ENCODE measurements at places on chromosomes 2 and 18. TPM values are rescaled to one million over a fixed set of nuclear protein-coding genes. Genes with fewer than 3 reads are reported as not detected.

- DNase-seq: no peak
- peaks cover 19% of the 10 kb centered on the region for H3K27me3 ChIP-seq
- H3K27ac ChIP-seq: no peak overlapping the region
- no peak overlapping the region for H3K4me3 ChIP-seq
- H3K36me3 ChIP-seq: no peaks in the 10 kb centered on the region
Observed at GRCh38 chr2:71856773-71857525, 290.7 kb downstream of the CYP26B1 start.

DNA sequence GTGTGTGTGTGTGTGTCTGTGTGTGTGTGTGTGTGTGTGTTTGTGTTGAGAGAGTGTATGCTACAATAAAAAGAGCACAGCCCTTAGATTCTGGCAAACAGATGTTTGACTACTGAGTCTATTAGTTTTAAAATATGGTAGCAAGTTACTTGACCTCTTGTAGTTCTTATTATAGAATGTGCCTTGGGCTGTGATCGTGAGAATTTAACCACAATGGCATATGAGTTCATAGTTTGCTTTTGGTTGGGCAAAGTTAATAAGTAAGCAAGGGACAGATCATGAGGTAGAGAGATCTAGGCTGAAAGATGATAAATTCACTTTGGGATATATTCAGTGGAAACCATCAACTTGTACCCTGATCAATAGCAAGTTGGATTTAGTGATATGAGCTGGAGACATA is 334.3 kb upstream of the VWC2L start:
- H3K4me1 ChIP-seq: no peaks in the 10 kb centered on the region
- DNase-seq: no peak
- H3K27me3 ChIP-seq: no peaks in the 10 kb centered on the region
- no peak overlapping the region for H3K4me3 ChIP-seq
- no peaks in the 10 kb centered on the region for H3K36me3 ChIP-seq
- H3K27ac ChIP-seq: no peak overlapping the region

DNA sequence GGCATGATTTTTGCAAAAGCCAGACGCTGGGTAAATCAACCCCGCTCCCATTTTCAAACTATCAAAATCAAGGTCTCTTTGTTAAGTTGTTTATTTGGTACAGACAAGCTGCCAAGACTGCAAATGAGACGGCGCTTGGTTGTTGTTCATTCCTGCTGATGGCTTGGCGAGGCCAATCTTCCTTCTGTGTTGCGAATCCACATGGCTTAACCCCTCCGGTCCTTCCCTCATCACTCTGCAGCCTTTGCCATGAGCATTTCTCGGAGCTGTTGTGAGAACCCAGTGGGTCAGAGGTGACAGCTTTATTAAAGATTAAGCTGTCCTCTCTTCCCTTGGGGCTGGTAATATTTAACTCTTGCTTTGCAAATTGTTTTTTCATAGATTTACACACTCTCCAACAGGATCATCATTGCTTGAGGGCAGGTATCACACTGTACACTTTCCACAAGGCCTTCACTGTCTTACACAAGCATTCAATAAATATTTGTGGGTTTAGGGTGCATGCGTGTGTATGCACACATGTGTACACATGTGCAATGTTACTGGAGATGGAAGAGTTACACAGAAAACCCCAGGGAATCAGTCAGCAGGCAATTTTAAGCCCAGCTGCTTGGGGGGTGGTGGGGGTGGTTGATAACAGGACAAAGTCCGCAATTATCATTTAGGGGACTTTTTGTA is 27.8 kb upstream of the KCNF1 start:
- no peaks in the 10 kb centered on the region for H3K36me3 ChIP-seq
- H3K27me3 ChIP-seq: peaks cover 4% of the 10 kb centered on the region
- H3K27ac ChIP-seq: no peak overlapping the region
- DNase-seq: no peak

DNA sequence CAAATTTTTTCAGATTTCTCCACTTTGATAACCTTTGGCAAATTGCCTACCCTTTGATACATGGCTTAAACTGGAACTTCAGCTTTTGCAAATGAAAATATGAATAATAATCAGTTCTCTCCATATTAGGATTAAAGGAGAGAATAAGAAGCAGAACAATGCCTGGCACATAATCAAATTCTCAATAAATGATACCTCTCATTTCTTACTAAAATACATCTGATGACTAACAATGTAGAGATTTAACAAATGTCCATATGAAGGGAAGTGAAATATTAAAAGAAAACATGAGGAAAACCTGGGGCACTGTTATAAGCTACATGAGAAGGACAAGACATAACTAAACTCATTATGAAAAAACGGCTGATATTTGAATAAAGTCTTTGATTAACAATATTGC is 1103.6 kb downstream of the LRP1B start:
- H3K4me3 ChIP-seq: no peak overlapping the region
- no peak for DNase-seq
- no peaks in the 10 kb centered on the region for H3K4me1 ChIP-seq
- H3K27me3 ChIP-seq: no peaks in the 10 kb centered on the region

RBM44 gene
- 0.17 TPM for total RNA-seq
